ENCODE measurements at places on chromosomes 2 and 18.

DNA sequence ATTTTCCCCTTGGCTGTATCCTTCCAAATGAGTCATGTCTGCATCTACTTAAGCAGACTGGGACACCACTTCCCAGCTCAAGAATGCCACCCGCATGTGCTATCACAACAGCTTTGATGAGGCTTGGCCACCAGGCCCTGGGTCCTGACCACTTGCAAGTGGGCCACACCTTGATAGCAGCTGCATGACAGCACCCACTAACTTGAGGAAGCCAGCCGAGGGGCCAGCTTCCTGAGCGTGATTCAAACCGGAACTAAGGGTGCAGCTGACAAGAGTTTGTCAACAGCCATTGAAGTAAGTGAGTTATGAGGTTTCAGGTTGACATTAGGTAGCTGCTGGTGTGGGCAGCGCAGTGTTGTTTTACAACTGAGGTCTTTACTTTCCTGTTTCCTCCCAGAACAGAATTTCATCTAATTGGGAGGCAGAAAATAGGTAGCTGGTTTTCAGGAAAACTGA lies 54.4 kb downstream of the EPHA4 start:
- DNase-seq, result peak; percentile 24

DNA sequence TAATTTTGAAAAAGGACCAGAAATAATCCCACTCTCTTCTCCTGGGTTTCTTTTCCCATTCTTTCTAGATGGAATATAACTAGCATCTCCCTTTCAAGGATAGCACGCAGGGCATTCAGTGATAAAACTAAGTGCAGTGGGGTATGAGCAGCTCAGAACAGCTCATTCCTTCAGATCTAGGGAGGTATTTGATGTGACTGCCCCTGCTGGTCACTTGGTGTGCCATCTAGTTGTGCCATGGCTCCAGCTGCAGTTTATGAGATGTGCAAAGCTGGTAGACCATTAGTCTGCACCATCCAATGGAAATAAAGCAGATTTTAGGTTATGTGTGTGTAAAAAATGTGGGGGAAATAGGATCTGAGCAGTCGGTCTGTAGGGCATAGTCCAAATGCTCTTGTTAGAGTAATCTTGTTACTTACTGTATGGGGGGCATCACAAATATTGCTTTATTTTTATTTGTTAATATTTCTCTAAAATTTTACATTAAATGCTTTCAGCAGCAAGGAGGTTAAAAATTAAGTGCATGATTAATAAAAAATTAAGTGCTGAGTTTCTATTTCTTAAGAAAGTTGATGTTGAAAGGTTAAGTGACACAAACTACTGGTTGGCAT lies 38.9 kb downstream of the CTAGE1 start:
- DNase-seq, result no peak

DNA sequence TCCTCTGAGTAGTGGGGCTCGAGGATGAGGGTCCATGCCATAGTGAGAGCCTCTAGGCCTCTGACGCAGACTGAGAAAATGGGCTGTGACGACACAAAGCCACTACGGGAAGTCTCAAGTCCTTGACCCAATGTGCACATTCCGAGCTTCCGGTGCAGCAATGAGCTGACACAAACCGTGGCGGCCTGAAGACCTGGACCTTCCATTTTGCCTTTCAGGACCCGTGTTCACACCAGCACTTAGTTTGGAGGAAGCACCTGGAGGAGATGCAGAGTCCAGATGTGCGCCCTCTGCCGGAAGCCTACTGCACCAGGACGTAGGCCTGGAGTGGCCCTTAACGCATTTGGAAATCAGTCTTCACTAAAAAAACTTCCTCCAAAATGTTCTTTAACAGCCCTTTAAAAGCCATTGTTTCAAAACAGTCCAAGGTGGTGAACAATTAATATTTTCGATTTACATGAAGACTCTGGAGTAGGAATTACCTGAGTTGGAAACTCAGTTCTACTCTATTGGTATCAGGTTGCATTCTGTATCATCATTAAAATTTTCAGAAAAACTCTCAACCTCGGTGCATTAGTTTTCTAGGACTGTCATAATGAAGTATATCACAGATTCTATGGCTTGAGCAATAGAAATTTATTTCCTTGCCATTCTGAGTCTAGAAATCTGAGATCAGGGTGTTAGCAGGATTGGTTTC lies 33.9 kb downstream of the BMP10 start:
- DNase-seq, result peak; percentile 47

DNA sequence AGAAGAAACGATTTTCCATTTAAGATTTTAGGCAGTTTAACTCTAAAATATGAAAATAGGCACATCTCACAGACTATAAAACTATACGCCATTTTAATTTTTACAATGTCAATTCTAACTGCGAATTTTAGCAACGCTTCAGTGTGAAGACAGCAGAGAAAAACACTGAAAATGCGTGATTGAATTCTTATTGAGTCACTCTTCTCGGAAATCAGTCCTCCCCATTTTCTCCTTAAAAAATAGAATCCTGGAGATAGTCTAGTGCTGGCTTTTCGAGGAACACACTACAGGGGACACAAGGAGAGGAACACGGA lies 373 bp upstream of the TAF4B start:
- no peak for DNase-seq

DNA sequence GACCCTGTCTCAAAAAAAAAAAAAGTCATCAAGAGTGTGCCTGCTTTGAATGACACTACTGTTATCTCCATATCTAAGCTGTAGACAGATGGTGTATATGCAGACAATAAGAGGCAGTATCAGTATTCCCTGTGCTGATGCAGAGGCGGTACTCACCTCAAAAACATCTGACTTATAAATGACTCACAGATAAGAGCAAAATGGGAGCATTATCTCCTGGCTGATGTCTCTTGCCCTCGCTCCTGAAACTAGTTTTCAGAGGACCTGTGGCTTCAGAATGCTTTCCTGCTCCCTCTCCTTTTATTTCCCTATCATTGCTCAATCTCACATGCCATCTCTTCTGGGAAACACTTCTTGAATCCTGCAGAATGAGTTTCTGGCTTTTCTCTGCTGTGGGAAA lies 289.6 kb downstream of the PTPRM start:
- no peak for DNase-seq

GRCh38 chr2:176637142-176637485 lies 367.9 kb downstream of the MTX2 start:
- DNase-seq, result no peak

- DNase-seq, result no peak
Observed at GRCh38 chr2:42101206-42102023, 53.6 kb downstream of the PKDCC start.

GRCh38 chr2:59655809-59656208 lies 897.6 kb downstream of the BCL11A start:
- no peak for DNase-seq
